ENCODE measurements at places on chromosomes 1 and 21.

DNA sequence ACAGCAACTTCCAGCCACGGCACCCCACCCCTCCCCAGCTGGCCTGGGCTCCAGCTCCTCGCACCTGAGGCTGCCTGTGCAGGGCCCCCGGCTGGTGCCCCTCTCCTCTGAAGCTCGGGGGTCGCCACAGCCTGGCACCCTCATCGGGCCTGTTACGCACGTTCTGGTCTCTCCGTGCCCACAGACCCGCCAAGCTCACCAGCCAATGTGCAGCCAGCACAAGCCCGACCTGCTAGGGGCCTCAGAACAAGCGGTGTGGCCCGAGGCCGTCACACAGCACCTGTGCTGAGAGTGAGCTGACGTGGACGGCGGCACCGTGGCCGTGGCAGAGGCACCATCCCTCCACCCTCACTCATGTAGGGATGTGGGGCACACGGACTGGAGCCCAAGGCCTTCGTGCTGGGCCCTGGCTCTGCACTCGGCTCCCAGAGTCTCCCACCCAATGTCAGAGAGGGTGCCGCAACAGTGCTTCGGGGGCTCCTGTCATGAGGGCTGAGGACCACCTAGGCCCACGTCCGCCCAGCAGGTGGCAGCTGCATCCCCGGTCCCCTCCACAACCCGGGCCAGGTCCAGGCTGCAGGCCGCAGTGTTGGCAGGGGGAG, 4.4 kb upstream of the SAMD11 start:
- DNase-seq: no peak

GRCh38 chr1:231326248-231326647, 11.4 kb downstream of the EXOC8 start:
- no peak for DNase-seq

DNA sequence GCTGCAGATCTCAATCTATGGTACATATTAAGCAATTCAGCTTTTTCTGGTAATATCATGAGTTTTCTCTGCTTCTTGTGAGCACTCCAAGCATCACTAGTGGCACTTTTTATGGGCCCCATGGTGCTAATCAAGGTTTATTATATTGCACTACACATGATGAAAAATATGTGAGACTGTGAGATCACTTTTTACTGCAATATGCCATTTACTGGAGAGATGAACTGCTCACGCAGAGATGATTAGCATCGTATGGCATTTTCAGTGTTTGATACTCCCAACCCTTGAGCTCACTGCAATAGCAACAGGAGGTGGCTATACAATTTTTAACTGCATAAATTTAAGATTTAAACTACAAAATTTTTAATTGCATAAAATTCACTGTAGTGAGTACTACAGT, 8.7 kb upstream of the KCNK1 start:
- no peak for DNase-seq

GRCh38 chr1:224637936-224638335, 21.8 kb downstream of the CNIH3 start:
- DNase-seq: no peak

DNA sequence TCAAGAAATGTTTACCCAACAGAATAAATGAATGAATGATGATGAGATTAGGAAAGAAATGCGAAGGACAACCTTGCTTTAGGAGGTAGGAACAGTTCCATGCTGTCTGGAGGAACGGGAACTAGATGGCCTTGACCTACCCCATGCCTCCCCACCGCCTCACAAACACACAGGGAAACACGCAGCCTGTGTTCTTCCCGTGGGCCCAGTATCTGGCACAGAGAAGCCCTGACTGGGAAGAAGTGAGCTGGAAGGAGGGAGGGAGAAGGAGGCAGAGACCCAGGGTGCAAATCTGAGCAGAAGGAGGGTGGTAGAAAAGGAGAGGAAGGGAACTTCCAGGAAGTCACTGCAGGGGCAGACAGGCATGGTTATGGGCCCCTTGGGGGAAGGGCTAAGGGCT, 3.5 kb upstream of the ADORA1 start:
- DNase-seq: no peak

DNA sequence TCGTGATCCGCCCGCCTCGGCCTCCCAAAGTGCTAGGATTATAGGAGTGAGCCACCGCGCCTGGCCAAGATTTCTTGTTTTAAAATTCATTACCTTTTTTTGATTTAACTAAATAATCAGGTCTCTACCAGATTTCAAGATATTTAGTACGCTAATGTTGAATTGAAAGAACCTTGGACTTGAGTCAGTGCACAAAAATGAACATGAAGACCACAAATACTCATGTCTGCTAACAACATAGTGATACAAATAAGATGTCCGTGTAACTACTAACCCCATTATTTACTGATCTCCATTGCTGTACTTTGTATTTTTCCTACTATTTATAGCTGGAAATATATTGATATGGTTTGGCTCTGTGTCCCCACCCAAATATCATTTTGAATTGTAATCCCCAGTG, 16.4 kb downstream of the MPZL1 start:
- DNase-seq: no peak

GRCh38 chr1:31373056-31373896, at the start of gene FABP3:
TSS of gene FABP3 (minus strand) at chr1:31373076. CDS start at chr1:31373014, 62 bp downstream.
- DNase-seq: peak; percentile 46

GRCh38 chr1:70169018-70169839, 36.1 kb downstream of the LRRC40 start:
- DNase-seq: no peak

DNA sequence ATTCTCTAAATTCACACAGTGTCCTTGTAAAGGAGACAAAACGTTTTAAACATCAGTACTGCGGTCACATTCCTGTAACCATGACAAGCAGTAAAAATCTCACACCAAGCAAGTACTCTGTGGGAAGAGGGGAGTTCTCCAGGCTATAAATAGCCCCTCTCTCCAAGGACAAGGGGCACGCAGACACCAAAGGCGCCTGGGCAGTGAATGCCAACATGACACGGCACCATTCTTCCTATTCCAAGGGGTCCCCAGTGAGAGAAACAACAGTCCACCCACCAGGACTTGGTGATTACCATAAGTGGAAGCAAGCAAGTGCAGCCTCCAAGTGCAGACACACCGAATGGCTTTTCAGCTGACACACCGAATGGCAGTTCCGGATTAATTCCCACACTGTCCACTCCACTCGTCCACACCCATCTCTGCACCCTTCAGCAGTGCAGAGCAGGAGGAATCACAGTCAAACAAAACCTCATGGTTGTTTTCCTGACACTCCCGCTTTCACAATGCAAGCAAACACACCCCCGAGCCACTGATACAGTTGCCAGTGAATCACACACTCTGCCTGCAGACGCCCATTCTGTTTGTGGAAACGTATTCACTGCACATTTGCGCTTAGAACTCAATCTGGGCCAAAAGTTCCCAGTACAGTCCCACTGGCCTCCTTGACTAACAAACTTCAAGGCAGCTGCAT, 1.8 kb downstream of the PTTG1IP start:
- DNase-seq: peak; percentile 94

DNA sequence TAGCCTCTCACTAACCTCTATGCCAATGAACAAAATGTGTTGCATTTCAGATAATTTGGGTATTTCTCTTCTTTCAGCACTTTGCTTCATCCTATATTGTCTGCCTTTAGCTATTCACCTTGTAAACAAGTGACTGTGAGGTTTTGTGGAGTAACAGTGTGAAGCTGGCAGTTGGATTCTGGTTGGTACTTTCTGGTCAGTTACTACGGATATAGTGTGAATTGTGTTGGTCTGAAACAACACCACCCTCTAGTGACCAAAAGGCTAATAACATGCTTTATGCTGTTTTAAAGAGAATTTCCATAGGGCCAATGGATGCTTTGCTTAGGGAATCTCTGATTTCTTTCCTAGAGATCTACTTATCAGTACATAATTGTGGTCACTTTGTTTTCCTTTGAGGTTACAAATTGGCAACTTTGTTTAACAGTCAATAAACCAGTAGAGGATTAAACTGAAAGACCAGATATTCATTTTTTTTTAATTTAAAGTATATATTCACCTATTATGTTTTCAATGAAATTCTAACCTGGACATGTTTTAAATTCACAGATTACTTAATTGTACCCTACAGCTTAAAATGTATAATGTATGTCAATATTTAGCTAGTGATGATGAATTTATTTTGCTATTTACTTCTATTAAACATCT, 2.5 kb upstream of the PTGER3 start:
- DNase-seq: peak; percentile 80

GRCh38 chr1:78561856-78562255, 58.4 kb upstream of the IFI44L start:
- DNase-seq: no peak

DNA sequence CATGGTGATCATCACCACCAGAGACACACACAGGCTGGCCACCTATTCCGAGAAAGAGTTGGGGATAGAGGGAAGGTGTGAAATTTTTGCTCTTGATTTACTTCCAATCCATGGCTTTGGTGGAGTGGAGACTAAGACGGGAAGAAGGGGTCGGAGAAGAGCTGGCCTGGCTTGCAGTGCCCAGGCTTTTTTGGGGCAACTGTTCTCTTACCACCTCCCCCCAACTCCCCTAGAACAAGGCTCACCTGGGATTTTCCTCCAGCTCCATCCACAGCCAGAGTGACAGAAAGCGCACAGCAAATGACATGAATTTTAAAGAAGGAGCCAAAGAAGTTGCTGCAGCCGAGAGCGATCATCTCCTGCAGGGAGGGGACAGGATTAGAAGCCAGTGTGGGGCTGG, 16.0 kb downstream of the SLC26A9 start:
- no peak for DNase-seq

- DNase-seq: no peak
Observed at GRCh38 chr1:27526569-27527222, 36.7 kb upstream of the WASF2 start.

DNA sequence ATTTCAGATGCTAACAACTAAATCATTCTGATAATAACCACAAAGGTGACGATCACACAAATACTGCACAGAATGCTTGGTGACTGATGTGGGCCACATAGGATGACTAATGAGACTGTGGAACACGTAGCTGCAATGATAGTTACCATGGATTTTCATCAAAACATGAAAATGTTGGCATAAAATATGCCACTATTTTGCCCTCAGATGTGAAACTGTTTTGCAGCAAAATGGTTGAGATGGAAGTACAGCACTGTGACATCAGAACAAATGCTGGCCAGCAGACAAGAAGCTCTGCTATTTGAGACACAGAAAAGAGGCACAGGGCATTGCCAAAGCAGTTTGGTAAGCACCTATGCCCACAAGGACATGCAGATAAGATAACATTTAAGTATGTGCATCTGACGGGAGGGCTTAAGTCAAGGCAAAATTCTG, 83.8 kb downstream of the NIBAN1 start:
- peak; percentile 43 for DNase-seq
